ENCODE measurements at places on chromosomes 11 and 22.

DNA sequence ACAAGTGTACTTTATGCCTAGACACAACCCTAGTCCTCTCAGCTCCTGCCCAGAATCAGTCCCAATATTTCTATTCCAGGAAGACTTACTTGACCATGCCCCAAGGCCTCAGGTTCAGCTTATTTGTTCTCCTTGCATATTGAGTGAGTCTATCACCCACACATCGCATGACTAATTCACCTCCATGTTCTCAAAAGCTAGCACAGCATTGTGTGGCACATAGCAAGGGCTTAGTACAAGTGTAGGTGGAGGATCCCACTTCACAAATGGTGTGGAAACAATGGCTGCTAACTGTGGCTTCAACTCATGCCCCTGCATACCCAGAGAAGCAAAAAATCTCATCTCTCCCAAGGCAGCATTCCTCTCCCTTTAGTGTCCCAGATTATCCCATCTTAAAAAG is 602.6 kb upstream of the API5 start:
- DNase-seq: no peak

DNA sequence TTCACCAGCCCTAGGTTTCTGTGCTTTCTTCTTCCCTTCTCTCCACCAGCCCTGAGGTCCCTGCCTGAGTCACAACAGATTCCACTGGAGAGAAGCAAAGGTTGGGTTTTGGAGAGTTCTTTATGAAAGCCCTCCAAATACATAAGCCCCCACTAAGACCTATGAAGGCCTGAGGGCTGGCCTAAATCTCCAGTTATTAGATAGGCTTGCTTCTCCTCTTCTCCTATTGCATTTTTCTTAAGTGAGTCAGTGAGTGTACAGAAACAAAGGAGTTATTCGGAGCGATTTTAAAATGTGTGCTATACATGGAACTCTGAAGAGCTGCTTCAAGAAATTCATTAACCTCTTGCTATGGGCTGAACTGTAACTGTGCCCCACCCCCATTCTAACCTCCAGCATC is 1057.3 kb downstream of the OPCML start:
- DNase-seq: no peak

DNA sequence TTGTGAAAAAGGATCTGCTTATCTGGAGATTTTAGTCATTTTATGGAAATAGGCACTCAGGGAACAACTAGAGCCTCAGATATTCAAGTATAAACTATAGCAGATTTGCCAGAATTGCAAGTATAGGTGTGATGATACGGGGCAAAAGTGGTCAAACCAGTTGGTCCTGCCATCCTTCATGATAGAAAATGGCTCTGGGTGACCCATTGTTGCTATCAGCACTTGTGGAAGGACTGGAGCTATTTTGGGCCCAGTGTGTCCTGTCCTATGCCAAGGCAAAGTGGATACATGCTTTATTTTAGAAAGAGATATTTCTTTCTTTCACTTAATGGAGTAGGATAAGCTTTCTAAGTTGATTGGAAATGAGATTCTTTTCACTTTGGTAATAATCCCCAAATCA is 85.2 kb downstream of the PPP6R3 start:
- DNase-seq: no peak

DNA sequence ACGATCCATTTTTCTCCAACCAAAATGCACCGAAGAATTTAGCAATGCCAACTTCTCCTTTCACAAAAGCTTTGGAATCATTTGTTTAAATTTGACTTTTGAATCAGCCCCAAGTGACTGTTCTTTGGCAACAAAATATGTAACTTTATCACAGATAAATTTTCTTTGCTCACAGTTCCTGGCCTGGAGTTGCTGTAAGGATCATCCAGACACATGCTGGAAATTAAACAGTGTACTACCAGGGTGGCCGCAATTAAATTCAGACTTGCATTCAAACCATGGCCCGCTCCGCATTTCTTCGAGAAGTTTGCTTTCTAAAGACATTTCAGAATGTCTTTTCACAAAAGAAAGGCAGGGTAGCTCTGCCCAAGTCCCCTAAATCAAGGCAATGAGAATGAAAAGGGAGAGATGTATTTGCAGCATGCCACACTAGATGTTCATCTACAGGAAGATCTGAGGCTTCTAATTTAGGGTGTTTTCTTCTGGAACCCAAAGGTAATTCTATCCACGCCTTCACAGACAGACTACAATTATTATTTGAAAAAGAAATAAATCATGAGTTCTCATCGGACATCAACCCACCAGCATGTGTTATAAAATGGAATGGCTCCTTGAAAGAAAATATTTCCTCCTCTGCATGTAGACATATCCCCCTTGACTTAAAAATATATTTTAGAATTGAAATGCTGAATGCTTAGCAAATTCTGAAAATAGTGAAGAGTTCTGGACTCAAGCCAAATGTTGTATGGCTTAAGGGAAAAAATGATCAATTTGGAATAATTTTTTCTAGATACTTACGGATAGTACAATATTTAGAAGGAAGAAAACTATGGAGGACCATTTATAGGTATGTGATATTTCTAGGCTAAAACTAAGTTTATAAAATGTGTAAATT is 189.7 kb upstream of the BLID start:
- peak; percentile 27 for DNase-seq

DNA sequence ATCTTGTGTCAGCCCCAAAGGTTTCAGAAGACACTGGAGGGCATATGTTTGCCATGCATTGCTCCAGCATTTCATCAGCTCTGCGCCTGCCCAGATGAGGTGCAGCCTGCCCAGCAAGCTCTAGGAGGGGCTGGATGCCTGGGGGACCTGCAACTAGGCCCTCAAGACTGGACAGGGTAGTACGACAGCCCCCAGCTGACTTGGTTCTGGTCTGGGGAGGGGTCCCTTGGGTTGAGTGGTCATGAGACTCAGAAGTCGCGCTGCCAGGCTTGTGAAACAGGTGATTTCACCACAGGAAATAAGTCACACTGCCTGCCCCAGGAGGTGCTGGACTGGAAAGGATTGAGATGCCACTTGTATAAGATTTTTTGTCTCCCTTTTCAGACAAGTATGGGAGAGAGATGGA is 23.4 kb downstream of the TPBGL start:
- no peak for DNase-seq

DNA sequence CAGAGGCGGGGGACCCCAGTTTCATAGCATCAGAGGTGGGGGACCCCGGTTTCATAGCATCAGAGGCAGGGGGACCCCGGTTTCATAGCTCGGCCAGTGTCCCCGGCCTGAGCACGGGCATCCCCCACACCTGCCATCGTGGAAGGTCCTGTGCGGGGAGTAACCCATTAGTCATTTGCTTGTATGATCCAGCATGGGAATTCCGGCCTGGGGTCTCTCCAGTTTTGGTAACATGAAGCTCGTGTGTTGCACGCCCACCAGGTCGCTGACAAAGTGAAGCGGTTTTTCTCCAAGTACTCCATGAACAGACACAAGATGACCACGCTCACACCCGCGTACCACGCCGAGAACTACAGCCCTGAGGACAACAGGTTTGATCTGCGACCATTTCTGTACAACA is 29.0 kb upstream of the KRTAP5-7 start:
- no peak for DNase-seq

- no peak for DNase-seq
Measured at GRCh38 chr22:39236321-39237317, 8.2 kb downstream of the PDGFB start.

GRCh38 chr22:47310601-47311000 is 548.2 kb downstream of the TBC1D22A start:
- no peak for DNase-seq

DNA sequence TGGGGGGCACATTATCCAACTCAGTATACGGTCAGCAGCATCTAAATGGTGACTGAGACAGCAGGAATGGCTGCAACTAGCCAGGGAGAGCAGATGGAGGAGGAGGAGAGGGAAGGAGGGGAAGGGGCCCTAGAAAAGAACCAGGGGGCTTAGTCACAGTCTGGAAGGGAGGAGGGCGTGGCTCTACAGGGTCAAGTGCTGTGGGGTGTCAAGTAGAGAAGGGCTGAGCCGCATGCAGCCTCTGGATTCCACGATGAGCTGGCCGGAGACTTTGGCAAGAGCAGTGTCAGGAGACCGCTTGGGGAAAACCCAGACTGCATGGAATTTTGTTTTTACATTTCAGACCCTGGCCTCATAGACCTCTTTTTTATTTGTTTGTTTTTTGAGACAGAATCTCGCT is 25.8 kb upstream of the PPFIA1 start:
- no peak for DNase-seq

DNA sequence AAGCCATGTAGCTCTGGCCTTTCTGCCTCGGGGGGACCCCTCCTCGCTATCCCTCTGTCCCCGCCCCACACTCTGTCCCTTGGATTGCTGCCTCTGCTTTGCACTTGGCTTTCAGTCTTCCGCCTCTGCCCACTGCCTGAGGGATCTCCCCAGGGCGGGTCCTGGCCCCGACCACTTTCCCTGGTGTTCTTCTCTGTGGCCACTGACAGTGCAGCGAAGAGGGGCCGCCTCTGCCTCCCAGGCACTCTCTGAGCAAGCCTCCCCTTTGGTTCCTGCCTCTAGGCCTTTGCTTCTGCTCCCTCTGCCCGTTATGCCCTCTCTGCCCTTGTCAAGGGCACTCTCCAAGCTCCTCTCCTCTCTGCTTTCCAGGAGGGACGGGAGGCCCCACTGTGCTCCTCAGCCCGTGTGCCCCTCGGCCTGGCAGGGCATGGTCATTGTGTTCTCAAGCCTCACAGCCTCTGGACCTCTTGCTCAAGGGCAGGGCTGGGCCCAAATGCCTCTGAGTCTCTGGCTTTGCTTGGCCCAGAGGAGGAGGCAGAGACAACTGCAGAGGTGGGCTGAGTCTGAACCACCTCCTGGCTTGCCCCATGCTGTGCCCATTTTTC is 5.5 kb upstream of the MPPED1 start:
- no peak for DNase-seq

GRCh38 chr11:110711776-110712658 is at the start of gene ARHGAP20:
ARHGAP20 (minus strand) TSS chr11:110712437; CDS start chr11:110712231, 206 bp downstream.
- DNase-seq: peak; percentile 75

DNA sequence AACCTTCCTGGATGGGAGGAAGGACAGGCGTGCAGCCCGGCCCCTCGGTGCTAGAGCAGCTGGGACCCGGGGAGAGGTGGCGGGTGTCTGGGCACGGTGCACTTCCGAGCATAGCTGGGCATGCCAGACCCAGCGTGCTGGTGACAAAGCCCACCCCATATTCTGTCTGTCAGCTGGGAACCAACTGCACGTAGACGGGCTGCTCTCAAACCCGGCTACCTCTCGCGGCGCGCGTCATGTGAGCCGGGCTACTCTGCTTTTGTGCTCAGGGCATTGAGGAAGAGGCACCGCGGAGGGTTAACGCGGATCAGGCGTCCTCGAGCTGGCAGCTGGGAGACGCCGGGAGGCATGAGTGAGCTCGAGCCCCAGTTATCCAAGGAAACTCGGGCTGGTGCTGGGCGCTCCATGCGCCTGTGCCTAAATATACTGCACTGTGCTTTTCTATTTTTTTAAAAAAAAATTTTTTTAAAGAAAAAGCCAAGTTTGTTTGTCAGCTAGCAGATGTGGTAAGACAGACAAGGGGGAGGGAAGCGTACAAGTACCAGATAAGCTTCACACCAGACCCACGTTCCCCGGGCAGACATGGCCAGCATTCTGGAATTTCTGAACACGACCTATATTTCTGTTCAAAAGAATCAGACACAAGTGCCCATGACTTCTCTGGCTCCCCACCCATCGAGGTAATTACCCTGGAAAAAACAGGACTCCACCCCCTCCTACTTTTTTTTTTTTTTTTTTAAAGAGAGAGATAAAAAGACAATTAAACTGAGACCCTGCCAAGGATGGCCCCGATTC is 425.6 kb downstream of the SHANK2 start:
- peak; percentile 63 for DNase-seq

- DNase-seq: no peak
Measured at GRCh38 chr22:30556388-30556787, 9.8 kb upstream of the SEC14L6 start.

DNA sequence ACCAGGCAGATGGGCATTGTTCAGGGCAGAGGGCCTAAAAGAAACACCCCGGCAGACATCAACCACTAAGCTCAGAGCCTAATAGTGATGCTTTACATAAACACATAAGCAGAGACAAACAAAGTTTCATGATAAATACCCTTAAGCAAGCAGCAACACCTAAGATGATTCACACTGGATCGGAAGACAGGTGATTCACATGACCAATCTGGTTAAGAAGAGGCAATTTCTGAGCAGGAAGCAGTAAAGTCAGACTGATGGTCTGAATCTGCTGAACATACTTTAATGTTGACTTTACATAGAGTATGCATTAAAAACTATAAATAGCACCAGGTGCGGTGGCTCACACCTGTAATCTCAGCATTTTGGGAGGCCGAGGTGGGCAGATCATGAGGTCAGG is 56.1 kb downstream of the SYN3 start:
- no peak for DNase-seq

GRCh38 chr22:37045958-37046357 is 5.6 kb upstream of the KCTD17 start:
- no peak for DNase-seq

- DNase-seq: no peak
Measured at GRCh38 chr11:69320326-69320725, 26.4 kb downstream of the MYEOV start.

DNA sequence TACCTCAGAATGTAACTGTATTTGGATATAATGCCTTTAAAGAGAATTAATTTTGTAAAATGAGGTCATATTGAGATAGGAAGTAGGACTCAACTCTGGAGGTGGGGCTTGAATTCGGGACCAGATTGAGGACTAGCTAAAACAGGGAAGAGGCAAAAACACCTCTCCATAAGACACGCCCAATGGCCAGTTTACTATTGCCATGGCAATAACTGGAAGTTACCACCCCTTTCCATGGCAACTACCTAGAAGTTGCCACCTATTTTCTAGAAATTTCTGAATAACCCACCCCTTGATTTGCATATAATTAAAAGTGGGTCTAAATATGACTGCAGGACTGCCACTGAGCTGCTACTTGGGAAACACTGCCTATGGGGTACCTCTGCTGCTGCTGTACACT is 206.4 kb downstream of the TTC28 start:
- DNase-seq: no peak

DNA sequence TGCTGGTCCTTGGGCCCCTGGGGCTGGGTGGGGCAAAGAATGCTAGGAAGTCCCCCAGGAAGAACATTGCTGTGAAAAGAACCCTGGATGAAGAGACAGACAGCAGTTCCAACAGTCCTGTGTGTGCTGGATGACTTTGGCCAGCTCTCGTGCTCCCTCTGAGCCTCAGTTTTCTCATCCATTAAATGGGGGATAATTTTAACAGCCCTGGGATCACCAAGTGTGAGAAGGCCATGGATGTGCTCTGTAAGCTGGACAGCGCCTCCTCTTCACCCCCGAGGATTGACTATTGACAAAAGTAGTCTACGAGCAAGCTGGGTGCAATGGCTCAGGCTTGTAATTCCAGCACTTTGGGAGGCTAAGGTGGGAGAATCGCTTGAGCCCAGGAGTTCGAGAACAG is 2.5 kb downstream of the LARGE2 start:
- DNase-seq: no peak
